Activated CD4-positive, alpha-beta T cell treated with anti-CD3 and anti-CD28 coated beads, Interleukin-2, amount 50 U/mL, for 4 hours (primary cell): ENCODE measurements at places on chromosomes 4 and X.

- DNase-seq = no peak
Measured at GRCh38 chrX:26253526-26253925, 37.6 kb downstream of the MAGEB5 start.

GRCh38 chrX:153970357-153971123 lies 1.1 kb downstream of the HCFC1 start:
- no peak for DNase-seq

- no peak for DNase-seq
Measured at GRCh38 chr4:88745581-88746163, 48.0 kb upstream of the NAP1L5 start.

- DNase-seq = no peak
Measured at GRCh38 chr4:101014417-101014816, 332.9 kb downstream of the PPP3CA start.

- no peak for DNase-seq
Measured at GRCh38 chrX:116756958-116757357, 294.2 kb upstream of the CT83 start.

DNA sequence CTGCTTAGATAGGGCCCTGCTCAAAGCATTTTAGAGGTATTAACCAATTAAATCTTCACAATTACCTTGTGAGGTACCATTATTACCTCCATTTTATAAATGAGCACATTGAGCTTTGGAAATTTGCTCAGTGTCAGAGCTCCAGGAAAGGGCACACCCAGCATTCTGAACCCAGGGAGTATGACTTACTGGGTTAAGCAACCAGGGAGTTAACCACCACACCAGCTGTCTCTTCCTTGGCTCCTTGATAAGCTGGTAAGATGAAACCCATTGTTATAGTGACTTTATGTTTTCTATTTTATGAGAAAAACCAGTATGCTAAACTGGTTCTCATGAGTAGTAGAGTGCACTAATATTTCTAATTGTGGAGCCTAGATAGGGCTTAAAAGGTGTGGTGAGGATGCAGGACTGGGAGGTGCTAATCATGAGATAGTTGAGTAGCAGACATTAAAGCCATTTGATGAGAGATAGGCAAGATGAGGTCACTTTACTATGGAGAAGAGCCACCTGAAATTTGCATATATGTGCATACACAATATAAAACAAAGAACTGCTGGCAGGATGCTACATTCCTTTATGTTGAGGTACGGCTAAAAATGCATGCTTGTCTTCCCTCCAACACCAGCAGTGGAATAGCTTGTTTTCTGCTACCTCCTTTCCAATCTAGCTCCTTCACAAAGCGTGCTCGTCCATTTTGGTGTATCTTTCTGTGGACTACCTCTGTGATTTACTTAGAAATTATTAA lies 556.1 kb downstream of the SPRY1 start:
- DNase-seq = no peak

DNA sequence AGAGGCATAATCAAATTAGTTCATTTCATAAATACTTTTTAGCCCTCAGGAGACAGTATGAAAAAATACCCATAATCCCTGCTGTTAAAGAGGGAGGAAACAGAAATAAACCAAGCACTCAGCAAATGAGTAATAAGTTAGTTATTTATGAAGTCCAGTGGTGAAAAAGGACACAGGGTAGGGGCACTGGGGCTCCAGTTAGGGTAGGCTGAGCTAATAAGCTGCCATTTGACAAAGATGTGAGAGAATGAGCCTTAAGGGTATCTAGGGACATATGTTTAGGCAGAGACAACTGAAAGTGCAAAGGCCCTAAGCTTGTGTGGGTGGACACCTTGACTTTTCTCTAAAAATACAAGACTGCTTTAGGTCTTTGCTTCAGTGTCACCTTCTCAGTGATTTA lies 94.4 kb downstream of the IL15 start:
- DNase-seq = no peak
